ENCODE measurements at places on chromosomes 7 and 10.

GRCh38 chr7:95536656-95537311 lies 51.0 kb downstream of the ASB4 start:
- DNase-seq, result no peak

GRCh38 chr7:71613313-71613712 lies 481.4 kb downstream of the GALNT17 start:
- no peak for DNase-seq

- DNase-seq, result no peak
Measured at GRCh38 chr7:26331113-26331512, 39.5 kb downstream of the SNX10 start.

DNA sequence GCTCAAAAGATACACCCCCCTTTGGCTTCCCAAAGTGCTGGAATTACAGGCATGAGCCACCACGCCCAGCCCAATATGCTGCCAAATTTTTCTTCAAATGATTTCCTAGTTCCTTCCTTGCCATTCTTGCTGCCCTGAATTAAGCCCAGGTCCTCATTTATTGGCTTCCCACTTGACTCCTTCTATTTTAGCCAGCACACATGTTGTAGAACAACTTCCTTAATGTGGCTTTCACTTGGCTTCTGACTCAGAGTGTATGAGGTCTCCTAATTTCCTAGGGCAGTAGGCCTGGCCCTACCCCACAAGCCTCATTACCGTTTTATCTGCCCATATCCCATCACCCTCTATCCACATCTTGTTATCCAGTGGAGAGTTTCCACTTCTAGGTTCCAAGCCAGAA lies 21.8 kb upstream of the HIPK2 start:
- DNase-seq, result no peak

DNA sequence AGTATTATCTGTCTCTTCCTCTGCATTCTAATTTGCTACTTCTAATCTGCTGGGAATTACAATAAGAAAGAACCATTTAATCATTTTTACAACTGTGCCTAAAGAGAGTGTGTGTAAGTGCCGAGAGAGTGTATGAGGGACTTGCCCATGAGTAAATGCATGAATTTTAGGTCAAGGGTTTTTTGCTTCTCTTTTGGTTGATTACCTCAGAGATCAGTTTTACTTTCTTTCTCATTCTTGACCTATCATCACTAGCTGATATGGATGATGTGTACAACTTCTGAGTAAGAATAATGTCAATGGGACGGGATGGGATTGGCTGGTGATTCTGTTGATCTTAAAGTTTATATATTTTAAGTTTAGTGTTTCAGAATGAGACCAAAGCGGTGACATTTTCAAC lies 47.8 kb downstream of the IKZF1 start:
- DNase-seq, result no peak

DNA sequence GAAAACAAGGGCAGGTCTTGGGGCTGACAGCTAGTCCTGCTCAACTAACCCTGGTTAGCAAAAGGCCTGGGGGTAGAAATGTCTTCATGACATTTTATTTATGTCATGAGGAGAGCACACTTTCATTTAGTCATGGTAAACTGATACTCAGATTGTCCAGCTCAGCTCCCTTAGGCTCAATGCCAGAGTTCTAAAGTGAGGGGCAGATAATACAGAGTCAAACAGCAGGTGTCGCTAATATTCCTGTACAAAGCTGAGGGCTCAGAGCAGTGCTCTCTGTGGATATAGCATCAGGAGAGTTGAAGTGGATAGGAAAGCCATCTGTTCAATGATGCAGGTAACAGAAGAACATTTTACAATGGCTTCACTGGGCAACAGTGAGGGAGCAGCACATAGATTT lies 26.8 kb upstream of the CALCR start:
- DNase-seq, result no peak

GRCh38 chr10:123146894-123147634 lies 872 bp upstream of the HMX2 start:
- no peak for DNase-seq
